Transverse colon (tissue), 4 donors: ENCODE measurements at places on chromosomes 13 and 19. TPM values are rescaled to one million over a fixed set of nuclear protein-coding genes. Genes with fewer than 3 reads are reported as not detected.
A peak's percentile ranks its signal among the peaks of the same experiment; 100 is the strongest.

DNA sequence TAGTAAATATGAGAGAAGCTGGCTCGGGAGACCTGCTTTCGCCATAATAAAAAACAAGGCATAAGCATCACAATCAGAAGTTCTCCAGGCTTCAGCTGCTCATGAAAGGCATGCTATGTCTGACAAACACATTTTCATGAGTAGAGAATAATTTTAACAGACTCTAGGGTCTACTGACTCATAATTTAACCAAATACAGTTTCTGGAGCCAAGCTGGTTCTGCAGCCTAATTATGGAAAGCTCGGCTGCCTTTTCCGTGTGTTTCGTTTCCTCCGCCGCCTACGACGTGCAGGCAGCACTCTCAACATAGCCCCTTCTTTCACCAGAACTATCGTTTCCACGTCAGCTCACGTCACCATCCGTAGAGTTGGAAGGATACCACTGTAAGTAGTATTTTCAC is 5.7 kb downstream of the MCF2L start:
- DNase-seq: no peak
- no peaks in the 10 kb centered on the region for H3K36me3 ChIP-seq
- no peak overlapping the region for H3K4me3 ChIP-seq
- H3K27me3 ChIP-seq: peaks cover 19% of the 10 kb centered on the region

DNA sequence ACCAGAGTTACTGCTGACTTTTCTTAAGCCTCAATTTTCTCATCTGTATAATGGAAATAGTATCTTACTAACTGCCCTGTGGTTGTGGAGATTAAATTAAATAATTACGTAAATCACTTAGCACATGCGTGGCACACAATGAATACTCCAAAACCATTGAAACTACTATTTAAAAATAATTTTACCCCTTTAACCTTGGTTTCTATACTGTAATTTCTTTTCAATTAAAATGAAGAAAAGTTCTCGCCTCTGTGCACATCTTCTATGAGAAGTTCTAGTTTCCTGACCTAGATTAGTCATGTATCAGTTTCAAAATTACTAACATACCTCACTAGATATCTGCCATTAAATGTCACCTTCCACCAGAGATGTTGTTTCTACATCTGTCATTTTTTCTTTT is 5.7 kb downstream of the SLITRK1 start:
- no peak overlapping the region for H3K4me3 ChIP-seq
- H3K27ac ChIP-seq: no peak overlapping the region
- H3K4me1 ChIP-seq: no peaks in the 10 kb centered on the region
- no peak for DNase-seq
- peaks cover 27% of the 10 kb centered on the region for H3K27me3 ChIP-seq
- H3K36me3 ChIP-seq: no peaks in the 10 kb centered on the region

- no peak overlapping the region for H3K27ac ChIP-seq
- H3K36me3 ChIP-seq: no peaks in the 10 kb centered on the region
- peaks cover 5% of the 10 kb centered on the region for H3K4me1 ChIP-seq
These were observed 8.4 kb upstream of the LENG8 start for GRCh38 chr19:54440641-54441040.

GRCh38 chr19:2616741-2617392 is 85.6 kb downstream of the GNG7 start:
- no peaks in the 10 kb centered on the region for H3K36me3 ChIP-seq
- H3K27ac ChIP-seq: no peak overlapping the region
- DNase-seq: peak; percentile 50
- H3K4me1 ChIP-seq: peaks cover 32% of the 10 kb centered on the region

DNA sequence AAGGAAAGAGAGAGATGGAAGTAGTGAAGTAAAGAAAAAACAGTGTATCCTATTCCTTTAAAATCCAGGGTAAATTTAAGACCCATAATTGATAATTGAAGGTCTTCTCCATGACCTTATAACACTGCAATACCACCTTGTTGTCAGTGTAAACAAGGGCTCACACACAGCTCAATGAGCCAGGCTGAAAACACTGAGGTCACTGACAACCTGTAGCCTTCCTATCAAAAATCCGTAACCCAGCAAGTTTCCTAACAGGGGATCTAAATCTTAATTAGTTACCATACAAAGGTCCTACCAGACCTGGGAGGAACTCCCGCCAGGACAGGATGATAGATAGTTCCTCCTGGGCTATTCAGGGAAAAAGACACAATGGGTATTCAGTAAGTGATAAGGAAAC is 1677.1 kb downstream of the OLFM4 start:
- no peaks in the 10 kb centered on the region for H3K36me3 ChIP-seq
- no peak overlapping the region for H3K4me3 ChIP-seq
- no peaks in the 10 kb centered on the region for H3K4me1 ChIP-seq
- H3K27me3 ChIP-seq: no peaks in the 10 kb centered on the region

GRCh38 chr19:43425567-43426392 is 11.1 kb downstream of the TEX101 start:
- no peak overlapping the region for H3K4me3 ChIP-seq
- peaks cover 27% of the 10 kb centered on the region for H3K4me1 ChIP-seq

GRCh38 chr13:110868720-110869119 is 46.1 kb downstream of the ANKRD10 start:
- peaks cover 8% of the 10 kb centered on the region for H3K27me3 ChIP-seq
- peaks cover 10% of the 10 kb centered on the region for H3K4me1 ChIP-seq
- H3K27ac ChIP-seq: peak overlapping the region; percentile 70
- H3K36me3 ChIP-seq: no peaks in the 10 kb centered on the region
- H3K4me3 ChIP-seq: no peak overlapping the region

Gene PRKCSH
- total RNA-seq: 119 TPM

Gene FFAR1
- not detected for total RNA-seq

Gene RASIP1
- 10.1 TPM for total RNA-seq
